ENCODE measurements at places on chromosomes 1 and 21. TPM values are rescaled to one million over a fixed set of nuclear protein-coding genes. Genes with fewer than 3 reads are reported as not detected.
A peak's percentile ranks its signal among the peaks of the same experiment; 100 is the strongest.

- peaks cover 2% of the 10 kb centered on the region for H3K4me1 ChIP-seq
- DNase-seq, result no peak
- H3K27ac ChIP-seq, result no peak overlapping the region
- H3K36me3 ChIP-seq, result no peaks in the 10 kb centered on the region
These were observed 6.0 kb upstream of the TGFBR3 start for GRCh38 chr1:91891969-91892368.

DNA sequence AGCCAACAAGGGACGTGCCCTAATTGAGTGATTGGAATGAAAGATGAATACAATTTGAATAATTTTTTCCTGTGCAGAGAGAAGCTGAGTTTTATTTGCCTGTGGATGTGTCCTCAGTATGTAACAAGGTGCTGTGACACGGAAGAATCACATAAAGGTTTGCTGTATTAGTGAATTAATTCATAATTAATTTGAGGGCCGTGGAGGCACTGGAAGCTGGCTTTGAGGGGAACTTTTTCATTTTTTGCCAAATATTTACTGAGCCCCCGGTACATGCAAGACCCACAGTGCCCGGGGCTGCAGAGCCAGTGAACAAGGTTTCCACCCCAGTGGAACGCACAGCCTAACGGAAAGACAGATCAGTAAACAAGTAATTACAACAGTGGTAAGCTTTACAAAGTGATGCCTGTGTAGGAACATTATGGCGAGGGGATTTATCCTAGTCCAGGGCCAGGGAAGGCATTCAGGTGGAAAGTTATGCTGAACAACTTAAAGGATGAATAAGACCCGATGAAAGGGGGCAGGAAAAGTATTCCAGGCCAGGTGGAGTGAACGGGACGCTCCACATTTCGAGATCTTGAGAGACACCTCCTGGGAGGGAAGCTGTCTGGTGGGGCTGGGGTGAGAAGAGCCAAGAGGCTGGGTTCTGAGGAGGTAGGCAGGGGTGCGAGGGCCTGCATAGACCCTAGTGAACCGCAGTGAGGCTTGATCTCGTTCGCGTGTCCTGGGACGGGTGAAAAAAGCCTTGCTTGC, 773 bp upstream of the RCC2 start:
- H3K4me3 ChIP-seq, result peak overlapping the region; percentile 78
- peaks cover 22% of the 10 kb centered on the region for H3K4me1 ChIP-seq
- no peaks in the 10 kb centered on the region for H3K36me3 ChIP-seq
- peak overlapping the region; percentile 57 for H3K27ac ChIP-seq
- H3K27me3 ChIP-seq, result peaks cover 34% of the 10 kb centered on the region
- no peak for DNase-seq

DNA sequence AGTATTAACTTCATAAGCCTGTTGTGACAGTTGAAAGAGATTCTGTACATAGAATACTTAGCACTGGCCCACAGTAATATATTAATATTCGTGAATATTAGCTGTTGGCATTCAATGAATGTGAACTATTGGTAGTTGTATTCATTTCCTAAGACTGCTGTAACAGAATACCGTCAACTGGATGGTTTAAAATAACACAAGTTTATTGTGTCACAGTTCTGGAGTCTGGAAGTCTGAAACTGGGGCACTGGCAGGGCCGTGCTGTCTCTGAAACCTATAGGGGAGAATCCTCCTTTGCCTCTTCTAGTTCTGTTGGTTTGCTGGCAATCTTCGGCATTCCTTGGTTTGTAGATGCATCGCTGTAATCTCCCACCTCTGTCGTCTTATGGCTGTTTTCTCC, 47.5 kb downstream of the OLFML3 start:
- H3K4me1 ChIP-seq, result peaks cover under 1% of the 10 kb centered on the region
- peaks cover 4% of the 10 kb centered on the region for H3K27me3 ChIP-seq
- no peak for DNase-seq
- H3K27ac ChIP-seq, result no peak overlapping the region

FAM72A gene
- total RNA-seq, result 3.2 TPM

- peak within 1 kb of the TSS; percentile 94 for H3K27ac ChIP-seq
- H3K27me3 ChIP-seq, result no peaks in the 10 kb centered on the region
- peaks cover 21% of the 10 kb centered on the region for H3K4me1 ChIP-seq
- H3K4me3 ChIP-seq, result peak within 1 kb of the TSS; percentile 83
These were observed at the start of gene UBE2Q1 for GRCh38 chr1:154557939-154558719. TSS of gene UBE2Q1 (minus strand) at chr1:154558662. CDS start at chr1:154558553, 109 bp downstream.

- H3K27me3 ChIP-seq, result no peaks in the 10 kb centered on the region
- H3K4me3 ChIP-seq, result no peak overlapping the region
- H3K36me3 ChIP-seq, result no peaks in the 10 kb centered on the region
- no peak for DNase-seq
- no peak overlapping the region for H3K27ac ChIP-seq
These were observed 177.3 kb upstream of the PTBP2 start for GRCh38 chr1:96544051-96544830.

GPR52 gene
- total RNA-seq, result 0.93 TPM

DNA sequence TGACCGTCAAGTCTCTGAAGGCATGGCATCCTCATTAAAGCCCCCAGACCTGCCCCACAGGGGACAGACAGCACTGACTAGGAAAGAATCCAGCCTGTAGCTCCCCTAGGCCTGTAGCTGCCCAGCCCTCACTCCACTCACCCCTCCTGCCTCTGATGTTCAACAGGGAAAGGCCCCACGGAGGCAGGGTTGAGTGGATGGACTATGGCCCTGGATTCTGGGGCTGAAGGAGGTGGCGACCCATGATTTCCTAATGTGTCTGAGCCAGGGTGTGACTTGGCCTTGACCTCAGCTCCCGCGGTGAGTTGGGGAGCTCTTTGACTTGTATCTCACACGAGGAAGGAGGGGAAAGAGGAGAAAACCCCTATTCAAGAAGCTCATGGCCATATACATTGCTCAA, 238.5 kb upstream of the CSF3R start:
- no peaks in the 10 kb centered on the region for H3K4me1 ChIP-seq
- H3K27ac ChIP-seq, result no peak overlapping the region
- no peaks in the 10 kb centered on the region for H3K36me3 ChIP-seq
- H3K4me3 ChIP-seq, result no peak overlapping the region

FCAMR gene
- not detected for total RNA-seq

DNA sequence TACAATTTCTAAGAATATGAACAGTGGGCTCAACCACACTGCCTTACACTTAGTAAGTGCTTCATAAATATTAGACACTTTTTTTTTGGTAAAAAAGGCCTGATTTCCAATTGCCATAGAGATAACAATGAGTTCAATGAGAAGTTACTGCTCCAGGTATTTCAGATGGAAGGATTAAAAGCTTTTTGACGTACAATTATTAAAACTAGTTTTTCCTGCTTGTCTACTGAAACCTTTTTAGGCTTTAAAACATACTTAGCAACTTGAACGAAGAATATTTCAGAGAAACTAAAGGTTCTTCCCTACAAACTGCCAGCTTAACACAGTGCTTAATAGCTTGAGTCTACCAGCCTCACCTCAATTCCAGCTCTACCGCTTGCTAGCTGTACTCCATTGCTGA, 43.7 kb downstream of the TRIT1 start:
- DNase-seq, result no peak
- peaks cover 16% of the 10 kb centered on the region for H3K4me1 ChIP-seq
- H3K27me3 ChIP-seq, result no peaks in the 10 kb centered on the region
- H3K36me3 ChIP-seq, result peaks cover 33% of the 10 kb centered on the region
- peak overlapping the region; percentile 21 for H3K27ac ChIP-seq

DNA sequence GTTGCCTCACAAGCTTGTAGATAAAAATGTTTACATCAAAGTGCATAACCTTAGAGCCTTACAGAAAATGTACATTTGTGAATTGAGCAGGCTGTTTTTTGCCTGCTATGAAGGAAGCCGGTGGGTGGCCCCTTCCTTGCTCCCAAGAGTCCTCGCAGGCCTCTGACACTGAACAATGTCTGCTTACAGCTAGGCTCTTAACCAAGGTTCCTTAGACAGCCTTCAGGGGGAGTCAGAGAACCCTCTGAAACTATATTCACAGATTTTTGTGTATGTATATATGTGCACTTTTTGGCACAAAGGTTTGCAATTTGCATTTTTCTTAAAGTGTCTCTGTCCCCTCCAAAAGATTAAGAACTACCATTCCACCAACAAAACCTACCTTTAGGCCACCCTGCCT, 282.6 kb downstream of the BARHL2 start:
- no peaks in the 10 kb centered on the region for H3K36me3 ChIP-seq
- no peaks in the 10 kb centered on the region for H3K4me1 ChIP-seq
- no peak overlapping the region for H3K4me3 ChIP-seq
- H3K27me3 ChIP-seq, result peaks cover 4% of the 10 kb centered on the region
- no peak for DNase-seq

GRCh38 chr21:27636656-27637055, 669.8 kb upstream of the ADAMTS5 start:
- no peak overlapping the region for H3K4me3 ChIP-seq
- no peaks in the 10 kb centered on the region for H3K4me1 ChIP-seq
- no peak for DNase-seq
- no peaks in the 10 kb centered on the region for H3K36me3 ChIP-seq
- no peaks in the 10 kb centered on the region for H3K27me3 ChIP-seq

DNA sequence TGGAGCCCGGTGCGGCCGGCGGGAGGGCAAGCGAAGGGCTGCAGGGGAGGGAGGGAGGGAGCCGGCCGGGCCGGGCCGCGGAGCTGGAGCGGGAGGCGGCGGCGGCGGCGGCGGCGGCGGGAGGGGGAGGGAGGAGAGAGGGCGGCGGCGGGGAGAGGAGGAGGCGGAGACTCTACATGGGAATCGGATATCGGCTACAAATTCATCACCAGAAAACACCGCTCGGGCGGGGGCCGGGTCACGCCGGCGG, at the start of gene AKT3:
Gene AKT3, minus strand, starts transcription at position 42 of the 250 bp plus-strand sequence. CDS start 7,073 bp downstream, outside the sequence.
- H3K4me3 ChIP-seq, result peak within 1 kb of the TSS; percentile 92
- DNase-seq, result no peak
- no peaks in the 10 kb centered on the region for H3K36me3 ChIP-seq

DNA sequence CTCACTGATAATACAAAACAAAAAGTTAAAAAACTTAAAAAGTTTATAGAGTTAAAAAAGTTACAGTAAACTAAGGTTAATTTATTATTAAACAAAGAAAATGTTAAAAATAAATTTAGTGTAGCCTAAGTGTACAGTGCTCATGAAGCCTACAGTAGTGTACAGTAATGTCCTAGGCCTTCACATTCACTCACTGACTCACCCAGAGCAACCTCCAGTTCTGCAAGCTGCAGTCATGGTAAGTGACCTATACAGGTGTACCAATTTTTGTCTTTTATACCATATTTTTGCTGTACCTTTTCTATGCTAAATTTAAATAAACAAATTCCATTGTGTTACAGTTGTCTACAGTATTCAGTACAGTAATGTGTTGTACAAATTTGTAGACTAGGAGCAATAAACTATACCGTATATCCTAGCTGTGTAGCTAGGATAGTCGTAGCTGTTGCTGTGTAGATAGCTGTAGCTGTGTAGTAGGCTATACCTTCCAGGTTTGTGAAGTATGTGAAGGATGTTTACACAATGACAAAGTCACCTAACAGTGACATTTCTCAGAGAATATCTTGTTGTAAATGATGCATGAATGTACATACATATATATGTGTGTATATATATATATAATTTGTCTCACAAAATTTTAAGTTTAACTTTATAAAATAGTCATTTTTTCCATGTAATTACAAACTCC, 140.2 kb downstream of the TGFB2 start:
- H3K36me3 ChIP-seq, result no peaks in the 10 kb centered on the region
- peaks cover 19% of the 10 kb centered on the region for H3K4me1 ChIP-seq
- no peak overlapping the region for H3K27ac ChIP-seq
- H3K27me3 ChIP-seq, result no peaks in the 10 kb centered on the region

OR2T29 gene
- not detected for total RNA-seq

GRCh38 chr1:24102961-24103360, 9.0 kb downstream of the MYOM3 start:
- H3K36me3 ChIP-seq, result no peaks in the 10 kb centered on the region
- peak overlapping the region; percentile 56 for H3K4me3 ChIP-seq
- H3K27ac ChIP-seq, result peak overlapping the region; percentile 97
- no peak for DNase-seq
- H3K27me3 ChIP-seq, result no peaks in the 10 kb centered on the region

DNA sequence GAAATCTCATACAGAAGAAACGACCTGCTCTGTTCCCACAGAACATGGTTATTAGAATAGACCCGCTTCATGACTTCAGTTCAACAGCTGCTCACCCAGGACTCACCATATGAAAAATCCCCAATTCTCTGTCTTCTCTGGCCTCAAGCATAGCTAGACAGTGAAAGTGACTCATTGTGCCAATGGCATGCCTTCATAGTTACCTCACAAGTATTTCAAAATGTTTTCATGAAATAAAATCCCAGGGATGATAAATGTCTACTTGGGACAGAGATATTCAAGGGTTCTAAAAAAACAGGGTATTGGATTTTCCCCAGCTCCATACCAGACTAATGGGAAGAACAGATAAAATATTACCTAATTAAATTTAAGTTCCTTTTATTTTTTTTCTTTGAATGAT, 82.3 kb downstream of the NOTCH2 start:
- no peak overlapping the region for H3K4me3 ChIP-seq
- H3K27ac ChIP-seq, result no peak overlapping the region
- H3K36me3 ChIP-seq, result peaks cover 18% of the 10 kb centered on the region
- no peak for DNase-seq
- no peaks in the 10 kb centered on the region for H3K27me3 ChIP-seq
- H3K4me1 ChIP-seq, result no peaks in the 10 kb centered on the region

GRCh38 chr1:55870106-55870505, 654.9 kb upstream of the USP24 start:
- no peak for DNase-seq
- no peaks in the 10 kb centered on the region for H3K36me3 ChIP-seq
- H3K4me1 ChIP-seq, result peaks cover 8% of the 10 kb centered on the region
- H3K27me3 ChIP-seq, result peaks cover 11% of the 10 kb centered on the region
- H3K27ac ChIP-seq, result no peak overlapping the region

DAB1 gene
- 4.8 TPM for total RNA-seq

DNA sequence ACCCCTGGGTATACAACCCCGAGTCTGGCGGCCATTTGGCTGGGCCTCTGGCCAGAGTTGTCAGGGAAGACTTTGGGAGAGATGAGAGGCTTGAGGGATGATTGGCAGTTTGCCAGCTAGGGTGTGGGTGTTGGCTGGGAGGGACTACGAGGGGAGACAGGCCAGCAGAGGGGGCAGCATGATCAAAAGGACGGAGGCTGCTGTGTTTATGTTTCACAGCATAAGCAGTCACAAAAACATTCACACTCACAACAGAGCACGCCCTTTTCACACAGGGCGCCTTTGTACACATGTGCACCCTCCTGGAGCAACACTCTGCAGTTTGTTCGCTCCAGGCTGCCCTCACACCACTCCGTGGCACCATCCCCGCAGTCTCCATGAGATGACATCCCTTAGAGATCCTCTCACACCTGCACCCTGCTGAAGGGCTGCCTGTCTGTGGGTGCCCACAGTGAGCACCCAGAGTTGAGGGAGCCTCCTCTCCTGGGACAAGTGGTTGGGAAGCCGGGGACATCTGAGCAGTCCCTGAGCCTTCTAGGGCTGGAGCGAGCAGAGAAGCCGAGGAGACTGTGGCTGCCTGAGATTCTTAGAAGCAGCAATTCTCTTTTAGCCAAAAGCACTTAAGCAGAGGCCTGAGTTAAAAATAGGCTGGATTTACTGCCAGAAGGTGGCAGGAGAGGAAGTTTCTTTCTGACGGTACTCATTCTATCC, 15.4 kb downstream of the EFNA3 start:
- H3K36me3 ChIP-seq, result no peaks in the 10 kb centered on the region
- DNase-seq, result no peak
- peaks cover 35% of the 10 kb centered on the region for H3K27me3 ChIP-seq
- H3K4me3 ChIP-seq, result no peak overlapping the region
- no peak overlapping the region for H3K27ac ChIP-seq
- H3K4me1 ChIP-seq, result peaks cover 3% of the 10 kb centered on the region

GRCh38 chr1:184299406-184299790, 87.4 kb upstream of the C1orf21 start:
- DNase-seq, result no peak
- H3K27ac ChIP-seq, result no peak overlapping the region
- peaks cover 2% of the 10 kb centered on the region for H3K27me3 ChIP-seq
- no peaks in the 10 kb centered on the region for H3K36me3 ChIP-seq
- H3K4me3 ChIP-seq, result no peak overlapping the region

RIPPLY3 gene
- 18.9 TPM for total RNA-seq

GDAP2 gene
- total RNA-seq, result 28.4 TPM
